DMS153 (cell line): ENCODE measurements at places on chromosomes 3 and 15.

DNA sequence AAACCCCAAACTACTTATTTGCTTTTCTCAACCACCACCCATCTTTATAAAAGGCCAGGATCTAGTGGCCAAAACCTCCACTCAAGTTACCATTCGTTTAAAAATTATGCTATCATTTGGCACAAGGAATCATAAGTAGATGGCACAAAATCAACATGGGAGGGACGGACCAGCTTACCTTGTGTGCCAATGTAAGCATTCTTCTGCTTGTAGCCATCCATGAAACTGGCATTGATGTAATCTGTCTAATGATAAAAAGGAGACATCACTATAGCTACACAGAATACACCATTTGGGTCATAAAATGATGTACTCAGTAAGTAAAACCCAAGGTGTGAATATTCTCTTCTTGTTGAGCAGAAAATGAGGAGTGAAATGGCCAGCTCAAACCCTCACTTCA is 28.2 kb upstream of the SIN3A start:
- DNase-seq = no peak

DNA sequence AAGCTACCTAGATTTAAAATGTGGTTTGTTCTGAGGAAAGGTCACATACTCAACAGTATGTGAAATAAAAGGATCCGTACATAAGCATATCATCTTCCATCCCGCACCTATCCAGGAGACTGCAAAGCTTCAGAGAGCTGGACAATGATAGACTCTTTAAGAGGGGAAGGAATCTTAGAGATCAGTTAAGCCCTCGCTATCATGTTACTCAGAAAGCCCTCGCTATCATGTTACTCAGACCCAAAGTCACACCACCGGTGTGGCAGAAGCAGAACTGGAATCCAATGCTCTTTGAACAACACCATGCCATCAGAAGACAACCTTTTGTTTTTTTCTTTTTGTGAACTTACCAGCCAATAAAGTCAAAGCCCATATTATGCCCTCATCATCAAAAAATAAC is 5.8 kb downstream of the ANO10 start:
- no peak for DNase-seq

GRCh38 chr15:90159213-90159612 is 41.9 kb upstream of the SEMA4B start:
- no peak for DNase-seq

- no peak for DNase-seq
Measured at GRCh38 chr15:59696332-59696731, 7.2 kb upstream of the BNIP2 start.

DNA sequence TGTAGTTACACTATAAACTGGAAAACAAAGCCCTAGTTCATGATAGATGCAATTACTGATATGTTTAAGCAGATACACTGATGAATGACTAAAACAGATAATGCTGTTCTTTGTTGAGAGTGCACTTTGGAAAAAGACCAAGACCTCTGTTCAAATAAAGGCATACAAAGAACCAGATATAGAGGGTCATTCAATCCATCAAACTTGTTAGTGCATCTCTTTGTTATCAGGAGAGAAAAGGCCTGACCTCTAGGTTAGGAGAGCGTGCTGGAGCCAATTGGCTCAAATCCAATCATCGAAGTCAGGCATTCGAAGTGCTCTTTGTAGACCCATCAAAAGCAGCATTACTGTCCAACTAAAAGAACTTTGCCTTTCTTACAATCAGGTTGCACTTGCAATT is 124.2 kb downstream of the TFG start:
- DNase-seq = peak; percentile 54

GRCh38 chr15:82742134-82742533 is 32.5 kb upstream of the AP3B2 start:
- DNase-seq = no peak

DNA sequence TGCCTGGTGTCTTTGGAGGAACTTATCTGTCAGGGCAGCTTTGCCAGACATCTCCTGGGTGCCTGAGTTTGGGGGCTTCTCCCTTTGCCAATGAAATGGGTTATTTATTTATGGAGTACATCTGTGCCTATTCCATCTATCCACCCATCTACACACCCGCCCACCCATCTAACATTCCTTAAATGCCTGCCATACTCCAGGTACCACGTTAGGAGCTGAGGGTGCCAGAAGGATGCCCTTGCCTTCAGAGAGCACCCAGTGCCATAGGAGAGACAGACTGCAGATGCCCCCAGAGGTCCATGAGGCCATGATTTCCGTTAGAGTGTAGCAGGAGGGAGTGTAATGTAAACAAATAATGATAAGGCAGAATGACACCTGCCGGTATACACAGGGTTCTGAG is 21.8 kb upstream of the KIF23 start:
- DNase-seq = no peak

DNA sequence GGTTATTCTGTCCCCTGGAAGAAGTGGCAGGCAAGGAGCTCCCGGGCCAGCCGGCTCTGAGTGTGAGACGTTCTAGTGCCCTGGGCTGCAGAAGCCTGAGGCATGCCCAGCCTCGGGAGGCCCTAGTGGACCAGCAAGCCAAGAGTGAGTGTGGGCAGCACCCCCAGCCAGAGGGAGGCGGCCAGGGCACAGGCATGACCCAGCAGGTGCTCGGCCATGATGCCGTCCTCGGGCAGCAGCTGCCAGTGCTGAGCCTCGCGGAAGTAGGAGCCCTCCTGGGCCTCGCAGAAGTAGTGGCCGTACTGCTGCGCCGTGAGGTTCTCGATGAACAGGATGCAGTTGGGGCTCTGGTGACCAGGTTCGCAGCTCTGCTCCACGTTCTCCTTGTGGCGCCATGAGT is 23.3 kb downstream of the SEMA7A start:
- no peak for DNase-seq

GRCh38 chr3:112123548-112123947 is 9.5 kb downstream of the GCSAM start:
- no peak for DNase-seq

GRCh38 chr15:40992241-40992741 is 39.0 kb downstream of the CHAC1 start:
- no peak for DNase-seq

- DNase-seq = no peak
Measured at GRCh38 chr3:98326105-98326893, 27.4 kb upstream of the OR5K4 start.

GRCh38 chr3:48194446-48195071 is 6.3 kb upstream of the CDC25A start:
- DNase-seq = peak; percentile 13

DNA sequence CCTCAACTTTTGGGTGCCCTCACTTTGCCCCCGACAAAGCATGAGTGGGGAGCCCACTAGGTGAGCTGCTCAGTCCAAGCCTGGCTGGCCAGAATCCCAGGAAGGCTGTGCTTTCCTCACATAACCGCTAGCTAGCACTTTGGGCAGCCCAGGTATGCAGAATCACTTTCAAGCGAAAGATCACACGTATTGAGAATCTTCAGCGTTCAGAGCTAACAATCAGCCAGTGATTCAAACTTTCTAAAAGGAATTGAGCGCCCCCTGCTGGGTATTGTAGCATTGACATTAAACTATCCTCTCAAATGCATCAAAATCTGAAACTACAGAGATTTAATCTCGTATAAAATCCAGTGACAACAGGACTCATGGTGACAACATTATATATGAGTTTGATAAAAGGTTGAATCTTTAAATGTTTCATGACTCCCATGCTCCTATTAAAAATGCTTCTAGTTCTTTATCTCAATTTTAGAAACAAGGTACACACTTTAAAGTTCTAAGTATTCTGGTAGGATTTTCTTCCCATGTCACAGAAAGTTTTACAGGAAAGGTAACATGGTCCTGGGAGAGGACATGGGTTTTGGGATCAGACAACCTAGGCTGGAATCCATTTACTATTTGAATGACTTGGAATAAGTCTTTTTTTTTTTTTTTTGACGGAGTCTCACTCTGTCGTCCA is 11.8 kb downstream of the ANAPC13 start:
- DNase-seq = peak; percentile 55

DNA sequence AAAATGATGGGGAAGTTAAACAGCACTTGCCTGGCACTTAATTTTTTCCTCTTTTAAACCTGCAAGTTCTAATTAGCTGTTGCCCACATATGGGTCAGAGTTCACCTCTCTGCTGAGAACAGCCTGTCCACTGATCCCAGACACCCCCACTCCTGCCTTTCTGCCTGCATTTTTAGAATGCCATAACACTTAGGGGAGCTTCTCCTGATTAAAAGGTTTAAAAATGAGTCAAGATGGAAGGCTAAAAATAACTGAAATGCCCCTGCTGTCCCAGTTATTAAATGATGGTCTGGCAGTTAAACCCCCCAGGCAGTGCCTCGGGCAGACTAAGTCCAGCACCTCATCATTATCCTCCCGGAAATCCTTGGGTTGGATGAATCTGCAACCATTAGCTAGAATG is 913.6 kb upstream of the ARPP21 start:
- no peak for DNase-seq

DNA sequence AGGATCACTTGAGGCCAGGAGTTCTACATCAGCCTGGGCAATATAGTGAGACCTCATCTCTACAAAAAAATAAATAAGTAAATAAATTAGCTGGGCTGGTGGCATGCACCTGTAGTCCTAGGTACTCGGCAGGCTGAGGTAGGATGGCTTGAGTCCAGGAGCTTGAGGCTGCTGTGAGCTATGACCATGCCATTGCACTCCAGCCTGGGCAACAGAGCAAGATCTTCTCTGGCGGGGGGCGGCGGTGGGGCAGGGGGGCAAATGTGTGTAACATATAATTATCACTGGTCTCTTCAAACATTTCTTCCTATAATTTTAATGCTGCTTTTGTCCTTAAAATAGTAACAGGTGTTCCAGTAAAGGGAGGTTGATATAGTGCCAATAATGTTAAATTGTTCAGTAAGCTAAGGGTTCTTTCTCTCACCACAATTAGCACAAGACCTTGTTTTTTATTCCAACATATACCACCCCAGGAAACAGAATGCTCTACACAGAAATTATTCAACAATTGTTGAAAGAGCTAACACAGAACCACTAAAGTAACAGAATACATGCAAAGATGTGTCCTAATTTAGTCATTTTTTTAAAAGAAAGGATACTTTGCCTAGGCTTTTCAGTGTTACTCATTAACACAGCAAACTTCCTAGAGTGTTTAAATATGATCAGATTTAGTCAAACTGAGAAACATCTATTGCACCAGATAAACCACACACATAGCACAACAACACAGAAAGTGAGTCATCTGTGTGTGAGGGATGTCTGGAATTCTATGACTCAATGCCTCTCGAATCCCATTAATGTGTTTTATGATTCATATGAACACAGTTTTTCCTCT is 29.1 kb downstream of the ANKRD28 start:
- DNase-seq = no peak

DNA sequence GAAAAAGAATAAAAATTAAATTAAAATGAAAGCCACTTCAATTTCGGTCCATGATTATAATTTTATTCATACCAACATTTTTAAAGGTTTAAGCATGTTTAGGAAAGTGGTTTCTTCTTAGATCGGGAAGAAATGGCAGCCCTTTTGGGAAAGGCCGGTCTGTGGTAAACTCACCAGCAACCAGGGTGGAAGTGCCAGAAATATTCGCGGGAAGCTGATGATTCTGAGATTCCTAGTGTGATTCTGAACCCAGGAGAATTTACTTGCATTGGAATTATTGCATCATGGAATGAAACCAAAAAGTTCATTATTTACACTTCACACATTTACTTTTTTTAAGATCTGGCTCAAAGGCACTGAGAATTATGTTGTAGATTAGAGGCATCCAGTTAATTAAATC is 97.2 kb upstream of the CCNL1 start:
- DNase-seq = no peak

GRCh38 chr3:133424937-133425869 is 25.3 kb downstream of the BFSP2 start:
- DNase-seq = no peak

DNA sequence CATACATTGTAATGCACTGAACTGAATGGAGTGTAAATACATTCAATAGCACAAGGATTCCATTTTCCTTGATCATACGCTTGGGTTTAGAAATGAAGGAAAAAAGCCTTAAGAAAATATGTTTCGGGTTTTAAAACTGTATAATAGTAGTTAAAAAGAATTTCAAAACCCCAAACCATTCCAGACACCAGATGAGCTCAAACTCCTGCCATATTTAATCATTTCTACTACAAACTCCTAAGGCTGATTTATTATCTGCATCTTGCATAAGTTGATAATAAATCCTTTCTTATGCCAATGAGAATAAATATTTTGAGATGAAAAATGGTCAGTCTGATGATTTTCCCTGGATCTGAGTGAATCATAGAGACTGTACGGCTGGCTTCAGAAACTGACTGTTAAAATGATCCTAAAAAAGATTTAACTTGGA is 51.0 kb downstream of the NR1D2 start:
- DNase-seq = no peak

- DNase-seq = no peak
Measured at GRCh38 chr3:33184863-33185262, 33.7 kb downstream of the SUSD5 start.

DNA sequence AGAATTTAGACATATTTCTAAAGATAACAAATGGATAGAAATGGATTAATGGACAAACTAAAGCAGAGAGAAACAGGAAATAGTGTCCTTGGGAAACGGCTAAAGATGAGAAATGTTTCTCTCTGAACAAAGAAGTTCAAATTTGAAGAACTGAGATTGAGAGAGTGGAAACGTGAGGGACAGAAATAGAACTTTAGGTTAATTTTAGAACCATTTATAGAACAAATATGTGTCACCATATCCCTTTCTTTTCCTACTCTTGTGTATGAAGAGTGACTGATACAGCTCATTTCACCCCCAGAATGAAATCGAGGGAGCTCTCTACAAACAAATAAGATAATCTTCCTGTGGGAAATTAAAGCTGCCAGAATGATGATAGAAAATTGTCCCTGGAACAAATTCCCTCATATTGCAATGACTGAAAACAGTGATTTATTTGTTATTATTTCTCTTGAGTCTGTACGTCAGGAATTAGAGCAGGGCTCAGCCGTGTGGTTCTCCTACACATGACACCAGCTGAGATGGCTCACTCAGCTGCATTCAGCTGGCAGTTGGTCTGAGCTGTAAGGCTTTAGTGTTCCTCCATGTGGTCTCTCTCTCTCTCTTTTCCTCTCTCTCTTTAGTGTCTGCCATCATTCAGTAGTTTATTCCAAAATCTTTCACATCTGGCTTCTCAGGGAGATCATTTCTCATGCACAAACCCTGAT is 46.6 kb upstream of the ARPP21 start:
- no peak for DNase-seq

DNA sequence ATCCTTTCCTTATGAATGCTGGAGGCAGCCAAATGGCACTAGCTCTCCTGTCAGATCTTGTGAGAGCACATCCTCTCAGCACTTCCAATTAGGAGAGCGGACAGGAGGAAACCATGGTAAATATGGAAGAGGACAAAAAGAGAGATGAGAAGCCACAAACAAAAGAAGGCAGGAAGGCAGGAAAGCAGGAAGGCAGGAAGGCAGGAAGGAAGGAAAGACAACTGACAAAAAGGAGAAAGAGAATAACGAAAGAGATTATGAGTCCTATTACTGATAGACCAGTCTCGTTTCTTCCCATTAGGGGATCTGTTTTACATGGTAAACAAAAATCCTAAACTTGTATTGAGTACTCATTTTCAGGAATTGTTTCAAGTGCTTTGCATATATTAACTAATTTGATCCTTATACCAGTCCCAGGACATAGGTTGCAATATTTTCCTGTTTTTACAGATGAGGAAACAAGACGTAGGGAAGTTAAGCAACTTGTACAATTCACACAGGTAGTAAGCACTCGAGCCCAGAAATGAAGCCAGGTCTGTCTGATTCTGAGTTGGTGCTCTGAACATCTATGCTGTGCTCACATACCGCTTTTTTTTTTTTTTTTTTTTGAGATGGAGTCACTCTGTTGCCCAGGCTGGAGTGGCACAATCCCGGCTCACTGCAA is 4.2 kb downstream of the BCL2A1 start:
- no peak for DNase-seq
